ENCODE measurements at places on chromosomes 4 and X.

GRCh38 chr4:185112104-185112503, 31.0 kb upstream of the SLC25A4 start:
- no peak for DNase-seq

- no peak for DNase-seq
These were observed 234.2 kb downstream of the RAPGEF2 start for GRCh38 chr4:159337041-159337440.

GRCh38 chrX:39950018-39950688, 147.6 kb downstream of the BCOR start:
- no peak for DNase-seq

DNA sequence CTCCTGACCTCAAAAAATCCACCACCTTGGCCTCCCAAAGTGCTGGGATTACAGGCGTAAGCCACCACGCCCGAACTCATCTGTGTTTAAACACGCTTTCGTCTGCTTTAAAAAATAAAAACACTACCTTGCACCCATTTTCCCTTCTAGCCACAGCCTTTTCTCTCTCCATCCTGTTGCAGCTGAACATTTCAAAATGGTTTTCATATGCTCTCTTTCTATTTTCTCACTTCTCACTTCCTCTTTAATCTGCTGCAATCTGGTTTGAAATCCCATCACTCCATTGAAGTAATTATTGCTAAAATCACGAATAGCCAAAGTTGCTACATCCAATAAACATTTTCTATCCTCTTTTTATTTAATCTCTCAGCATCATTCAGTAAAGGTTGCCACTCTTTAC, 70.0 kb downstream of the DCHS2 start:
- no peak for DNase-seq

GRCh38 chr4:138864961-138865720, 150.4 kb upstream of the NOCT start:
- DNase-seq: no peak

GRCh38 chr4:96406742-96407141, 566.8 kb downstream of the PDHA2 start:
- no peak for DNase-seq
